ENCODE measurements at places on chromosomes 5 and 9. TPM values are rescaled to one million over a fixed set of nuclear protein-coding genes. Genes with fewer than 3 reads are reported as not detected.

DNA sequence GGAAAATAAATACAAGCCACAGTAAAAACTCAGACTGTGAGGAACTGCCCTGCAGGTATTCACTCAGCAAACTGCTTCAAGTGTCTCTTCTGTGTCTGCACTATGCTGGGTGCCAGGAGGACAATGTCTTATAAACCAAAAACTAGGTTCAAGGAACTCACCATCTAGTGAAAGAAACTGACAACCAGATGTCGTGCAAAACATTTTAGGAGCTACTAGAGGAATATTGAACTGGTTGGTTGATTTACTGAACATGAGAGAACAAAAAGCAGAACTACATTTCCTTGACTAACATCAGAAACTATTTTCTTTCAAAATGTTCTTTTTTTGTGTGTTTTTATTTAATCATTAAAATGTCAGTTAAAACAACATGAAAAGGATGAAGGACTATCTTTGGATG lies 35.2 kb downstream of the ZNF366 start:
- no peak for DNase-seq
- no peaks in the 10 kb centered on the region for H3K36me3 ChIP-seq
- H3K4me3 ChIP-seq = no peak overlapping the region
- H3K4me1 ChIP-seq = no peaks in the 10 kb centered on the region
- H3K27me3 ChIP-seq = peaks cover 11% of the 10 kb centered on the region

DNA sequence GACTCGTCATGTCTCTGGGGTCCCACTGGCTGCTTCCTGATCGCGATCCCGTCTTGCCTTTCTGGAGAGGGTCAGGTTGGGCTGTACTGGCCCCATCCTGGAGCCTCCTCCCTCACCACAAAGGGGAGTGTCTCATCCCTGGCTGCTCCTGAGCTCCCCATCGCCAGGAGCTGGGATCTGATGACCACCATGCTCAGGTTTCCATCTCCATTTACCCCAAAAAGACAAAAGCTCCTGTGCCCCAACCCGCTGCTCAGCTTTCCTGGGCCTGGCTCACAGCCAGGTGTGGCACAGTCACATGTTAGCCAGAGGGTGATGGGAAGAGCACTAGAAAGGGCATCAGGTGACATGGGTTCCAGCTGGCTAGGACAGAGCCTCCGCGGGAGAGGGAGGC lies 47.3 kb upstream of the CDKN2AIPNL start:
- H3K4me3 ChIP-seq = no peak overlapping the region
- peaks cover 10% of the 10 kb centered on the region for H3K27me3 ChIP-seq
- no peaks in the 10 kb centered on the region for H3K4me1 ChIP-seq
- H3K27ac ChIP-seq = no peak overlapping the region
- DNase-seq = no peak
- no peaks in the 10 kb centered on the region for H3K36me3 ChIP-seq

- no peak for DNase-seq
- no peak overlapping the region for H3K27ac ChIP-seq
- no peak overlapping the region for H3K4me3 ChIP-seq
- no peaks in the 10 kb centered on the region for H3K4me1 ChIP-seq
Measured at GRCh38 chr5:79865579-79865978, 125.5 kb downstream of the MTX3 start.

GRCh38 chr9:135081264-135081660 lies 6.2 kb upstream of the OLFM1 start:
- H3K4me3 ChIP-seq = no peak overlapping the region
- DNase-seq = no peak
- no peaks in the 10 kb centered on the region for H3K36me3 ChIP-seq
- peaks cover 4% of the 10 kb centered on the region for H3K4me1 ChIP-seq
- H3K27ac ChIP-seq = no peak overlapping the region

DNA sequence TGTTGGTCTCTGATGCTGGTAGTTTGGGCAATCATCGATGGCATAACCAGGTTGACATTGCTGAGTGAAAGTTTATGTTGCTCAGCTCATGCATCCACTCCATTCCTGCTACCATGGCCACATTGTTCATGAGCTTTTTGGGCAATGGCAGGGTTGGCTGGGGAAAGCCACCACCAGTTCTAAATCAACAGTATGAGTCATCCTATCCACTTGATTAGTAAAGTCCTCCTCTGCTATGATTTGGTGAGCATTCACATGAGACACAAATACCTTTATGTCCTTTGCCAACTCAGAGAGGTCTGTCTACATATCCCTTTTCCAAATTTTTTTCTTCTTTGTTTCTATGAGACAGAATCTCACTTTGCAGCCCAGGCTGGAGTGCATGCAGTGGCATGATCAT lies 129.7 kb upstream of the FBN2 start:
- no peak for DNase-seq
- no peaks in the 10 kb centered on the region for H3K4me1 ChIP-seq
- no peaks in the 10 kb centered on the region for H3K36me3 ChIP-seq

- no peaks in the 10 kb centered on the region for H3K36me3 ChIP-seq
- H3K27me3 ChIP-seq = peaks cover 17% of the 10 kb centered on the region
- H3K4me3 ChIP-seq = no peak overlapping the region
- DNase-seq = no peak
- no peak overlapping the region for H3K27ac ChIP-seq
Measured at GRCh38 chr5:149872351-149873040, 72.1 kb downstream of the PDE6A start.

- no peak for DNase-seq
- H3K27me3 ChIP-seq = no peaks in the 10 kb centered on the region
- H3K4me3 ChIP-seq = no peak overlapping the region
- H3K36me3 ChIP-seq = no peaks in the 10 kb centered on the region
- no peak overlapping the region for H3K27ac ChIP-seq
Measured at GRCh38 chr5:89968958-89969381, 440.6 kb downstream of the CETN3 start.

DNA sequence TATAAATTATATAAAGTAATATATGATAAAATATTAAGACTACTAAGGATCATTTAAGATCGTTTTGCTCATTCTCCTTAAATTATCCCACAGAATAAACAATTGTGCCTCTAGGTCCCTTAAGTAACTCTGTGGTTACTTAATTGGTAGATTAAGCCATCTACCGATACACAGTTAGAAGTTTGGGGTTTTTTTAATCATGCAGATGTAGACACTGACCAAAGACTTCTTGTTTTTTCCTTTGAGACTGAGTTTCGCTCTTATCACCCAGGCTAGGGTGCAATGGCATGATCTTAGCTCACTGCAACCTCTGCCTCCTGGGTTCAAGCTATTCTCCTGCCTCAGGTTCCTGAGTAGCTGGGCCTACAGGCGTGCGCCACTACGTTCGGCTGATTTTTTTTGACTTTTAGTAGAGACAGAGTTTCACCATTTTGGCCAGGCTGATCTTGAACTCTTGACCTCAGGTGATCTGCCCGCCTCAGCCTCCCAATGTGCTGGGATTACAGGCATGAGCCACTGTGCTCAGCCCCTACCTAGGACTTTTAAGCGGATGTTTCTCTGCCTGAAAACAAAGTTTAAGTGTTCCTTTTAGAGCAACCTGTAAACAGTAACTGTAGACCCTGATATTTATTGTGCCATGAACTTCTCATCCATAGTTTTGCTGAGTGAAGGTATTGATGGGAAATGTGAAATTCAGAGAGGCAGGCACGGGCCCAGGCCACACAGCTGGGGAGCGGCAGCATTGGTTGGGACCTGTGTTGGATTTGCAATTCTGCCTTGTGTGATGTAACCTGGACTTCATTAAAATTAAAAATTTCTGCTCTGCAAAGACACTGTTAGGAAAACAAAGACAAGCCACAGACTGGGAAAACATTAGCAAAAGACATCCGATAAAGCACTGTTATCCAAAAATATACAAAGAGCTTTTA lies 11.6 kb downstream of the CEL start:
- peaks cover 7% of the 10 kb centered on the region for H3K27me3 ChIP-seq
- H3K36me3 ChIP-seq = peaks cover 3% of the 10 kb centered on the region
- no peak for DNase-seq
- no peak overlapping the region for H3K27ac ChIP-seq
- no peak overlapping the region for H3K4me3 ChIP-seq
- H3K4me1 ChIP-seq = no peaks in the 10 kb centered on the region

DNA sequence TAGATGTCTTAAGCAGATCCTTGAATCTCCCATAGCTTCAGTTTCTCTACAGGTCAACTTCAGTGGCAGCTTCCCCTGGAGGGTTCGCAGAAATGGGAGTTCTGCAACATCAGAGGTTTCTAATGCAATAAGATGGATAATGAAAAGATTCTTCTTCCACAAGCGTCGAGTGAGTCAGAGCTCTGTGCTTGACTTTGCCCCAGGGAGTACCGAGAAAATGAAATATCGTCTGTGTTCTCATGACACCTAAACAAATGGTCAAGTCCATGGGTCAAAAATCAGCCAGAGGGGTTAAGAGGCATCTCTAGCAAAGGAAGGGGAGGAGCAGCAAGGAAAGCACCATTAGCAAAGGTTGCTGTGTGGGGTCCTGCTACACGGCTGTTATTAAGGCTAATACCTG lies 3.2 kb upstream of the ADRA1B start:
- H3K27me3 ChIP-seq = peaks cover 35% of the 10 kb centered on the region
- no peak overlapping the region for H3K4me3 ChIP-seq
- no peaks in the 10 kb centered on the region for H3K36me3 ChIP-seq
- DNase-seq = no peak
- peaks cover 11% of the 10 kb centered on the region for H3K4me1 ChIP-seq
- H3K27ac ChIP-seq = no peak overlapping the region

- no peaks in the 10 kb centered on the region for H3K36me3 ChIP-seq
- peaks cover 6% of the 10 kb centered on the region for H3K27me3 ChIP-seq
- no peak for DNase-seq
- H3K27ac ChIP-seq = no peak overlapping the region
- no peak overlapping the region for H3K4me3 ChIP-seq
- H3K4me1 ChIP-seq = no peaks in the 10 kb centered on the region
Measured at GRCh38 chr9:137982200-137982599, 104.6 kb downstream of the CACNA1B start.

- no peaks in the 10 kb centered on the region for H3K4me1 ChIP-seq
- DNase-seq = peak; percentile 12
- H3K27me3 ChIP-seq = peaks cover 11% of the 10 kb centered on the region
- no peaks in the 10 kb centered on the region for H3K36me3 ChIP-seq
- no peak overlapping the region for H3K27ac ChIP-seq
- no peak overlapping the region for H3K4me3 ChIP-seq
Measured at GRCh38 chr9:91758491-91758981, 191.5 kb downstream of the ROR2 start.

DNA sequence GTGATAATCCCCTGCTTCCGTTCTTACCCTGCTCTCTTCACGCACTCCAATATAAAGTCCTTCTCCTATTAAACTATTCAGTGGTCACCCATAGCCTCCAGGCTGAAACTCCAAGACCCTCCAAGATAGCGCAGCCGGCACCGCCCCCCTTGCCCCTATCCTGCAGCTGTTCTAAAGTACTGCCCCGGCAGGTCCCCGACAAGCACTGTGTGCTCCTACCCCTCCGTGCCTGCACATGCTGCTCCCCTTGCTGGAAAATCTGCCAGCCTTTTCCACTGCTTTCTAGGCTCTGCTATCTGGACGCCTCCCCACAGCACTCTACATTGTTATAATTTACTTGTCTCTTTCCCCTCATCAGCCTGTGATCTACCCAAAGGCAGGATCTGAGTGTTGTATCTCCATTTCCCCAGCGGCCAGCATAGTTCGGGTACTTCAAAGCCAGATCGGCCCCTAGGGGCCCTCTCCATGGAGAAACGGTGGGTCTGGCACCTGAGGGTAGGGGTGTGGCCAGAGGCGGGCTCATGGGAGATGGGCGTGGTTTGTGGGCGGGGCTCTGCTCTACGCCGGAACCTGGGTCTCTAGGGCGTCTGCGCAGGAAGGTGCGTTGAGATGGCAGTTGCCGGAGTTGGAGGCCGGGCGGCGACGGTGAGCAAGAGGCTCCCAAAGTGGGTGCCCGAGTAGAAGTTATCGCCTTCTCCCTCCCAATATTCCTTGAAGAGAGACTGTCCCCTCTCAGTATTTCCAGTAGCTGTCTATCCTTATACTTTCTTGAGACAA lies 83.5 kb upstream of the RUSC2 start:
- DNase-seq = peak; percentile 5
- no peak overlapping the region for H3K27ac ChIP-seq
- H3K4me1 ChIP-seq = no peaks in the 10 kb centered on the region

- no peak overlapping the region for H3K4me3 ChIP-seq
- DNase-seq = no peak
- no peaks in the 10 kb centered on the region for H3K27me3 ChIP-seq
- H3K4me1 ChIP-seq = peaks cover 54% of the 10 kb centered on the region
- no peaks in the 10 kb centered on the region for H3K36me3 ChIP-seq
- no peak overlapping the region for H3K27ac ChIP-seq
Measured at GRCh38 chr5:134508521-134509195, 16.8 kb upstream of the JADE2 start.

GRCh38 chr5:620152-620551 lies 8.0 kb downstream of the CEP72 start:
- peaks cover 13% of the 10 kb centered on the region for H3K4me1 ChIP-seq
- H3K36me3 ChIP-seq = peaks cover 19% of the 10 kb centered on the region
- no peaks in the 10 kb centered on the region for H3K27me3 ChIP-seq
- H3K27ac ChIP-seq = no peak overlapping the region
- no peak overlapping the region for H3K4me3 ChIP-seq

- H3K27me3 ChIP-seq = peaks cover 42% of the 10 kb centered on the region
- H3K4me3 ChIP-seq = no peak overlapping the region
- no peaks in the 10 kb centered on the region for H3K4me1 ChIP-seq
- H3K36me3 ChIP-seq = no peaks in the 10 kb centered on the region
- no peak overlapping the region for H3K27ac ChIP-seq
- no peak for DNase-seq
Measured at GRCh38 chr5:135055396-135055795, 21.4 kb upstream of the PITX1 start.

GRCh38 chr5:4640795-4641194 lies 499.3 kb upstream of the ADAMTS16 start:
- H3K36me3 ChIP-seq = no peaks in the 10 kb centered on the region
- H3K4me1 ChIP-seq = no peaks in the 10 kb centered on the region
- no peaks in the 10 kb centered on the region for H3K27me3 ChIP-seq

DNA sequence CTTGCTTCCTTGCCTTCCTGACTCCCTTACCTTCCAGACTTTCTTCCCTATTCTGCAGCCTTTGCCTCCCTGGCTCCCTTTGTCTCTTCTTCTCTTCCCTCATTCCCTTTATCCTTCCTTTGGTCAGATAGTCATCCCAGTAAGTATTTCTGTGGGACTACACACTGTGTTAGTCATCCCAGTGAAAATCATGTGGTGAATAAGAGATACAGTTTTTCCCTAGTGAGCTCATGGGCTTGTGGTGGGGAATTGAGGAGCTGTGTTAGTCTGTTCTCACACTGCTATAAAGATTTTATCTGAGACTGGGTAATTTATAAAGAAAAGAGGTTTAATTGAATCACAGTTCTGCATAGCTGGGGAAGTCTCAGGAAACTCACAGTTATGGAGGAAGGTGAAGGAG lies 109.8 kb upstream of the EDIL3 start:
- no peak overlapping the region for H3K4me3 ChIP-seq
- no peak overlapping the region for H3K27ac ChIP-seq
- no peak for DNase-seq
- no peaks in the 10 kb centered on the region for H3K36me3 ChIP-seq

GRCh38 chr9:75715360-75715759 lies 175.1 kb upstream of the PCSK5 start:
- no peaks in the 10 kb centered on the region for H3K4me1 ChIP-seq
- no peaks in the 10 kb centered on the region for H3K36me3 ChIP-seq

Gene PAEP
- not detected for total RNA-seq

Gene FAM200C
- 0.65 TPM for total RNA-seq

Gene CCDC69
- 24.3 TPM for total RNA-seq

Gene CARD6
- 2.3 TPM for total RNA-seq

Gene NME5
- total RNA-seq = not detected

Gene ADGRV1
- 0.05 TPM for total RNA-seq

Gene TPPP
- not detected for total RNA-seq

Gene BAAT
- 0.08 TPM for total RNA-seq

Gene TNFAIP8
- 214 TPM for total RNA-seq

Gene NEUROG1
- not detected for total RNA-seq

Gene AGXT2
- not detected for total RNA-seq

Gene PFN3
- total RNA-seq = not detected

Gene VLDLR
- 4.9 TPM for total RNA-seq

Gene GMCL2
- total RNA-seq = not detected

Data from activated T-helper 1 cell treated with anti-CD3 and anti-CD28 coated beads, Interleukin-12 subunit alpha, Interleukin-12 subunit beta, Interleukin-2, Interleukin-4 antibody, amounts not matched to agents 30 ng/mL and 10 ng/mL and 1 ng/mL, durations not matched to agents 14 hours and 24 hours and 36 hours (primary cell).